Ecto neural progenitor cell (in vitro differentiated cells): ENCODE measurements at places on chromosomes 4 and X.

DNA sequence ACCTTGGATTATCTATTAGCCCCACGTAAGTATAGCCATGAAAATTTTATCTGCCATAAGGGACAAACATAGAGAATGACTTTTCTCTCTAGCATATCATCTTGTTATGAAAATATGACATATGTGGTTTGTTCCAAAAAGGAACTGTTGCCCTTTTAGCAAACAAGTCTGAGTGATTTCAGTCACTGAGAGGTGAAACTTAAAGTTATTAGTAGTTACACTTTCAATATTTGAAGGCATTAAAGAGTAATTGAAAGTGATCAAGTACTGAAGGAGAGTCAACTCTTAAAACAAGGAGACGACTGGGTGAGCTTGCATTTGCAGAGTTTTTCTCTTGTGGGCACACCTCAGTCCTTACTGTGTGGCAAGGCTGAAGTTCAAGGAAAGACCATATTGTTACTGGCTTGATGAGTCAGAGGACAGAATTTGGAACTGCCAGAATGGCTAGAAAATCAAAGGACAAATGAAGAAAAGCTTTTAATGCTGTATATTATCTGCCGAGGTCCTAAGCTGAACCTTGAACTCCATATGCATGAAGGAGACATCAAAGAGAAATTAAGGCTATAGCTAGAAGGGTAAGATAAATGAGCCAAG, 205.1 kb upstream of the EMCN start:
- DNase-seq = no peak

DNA sequence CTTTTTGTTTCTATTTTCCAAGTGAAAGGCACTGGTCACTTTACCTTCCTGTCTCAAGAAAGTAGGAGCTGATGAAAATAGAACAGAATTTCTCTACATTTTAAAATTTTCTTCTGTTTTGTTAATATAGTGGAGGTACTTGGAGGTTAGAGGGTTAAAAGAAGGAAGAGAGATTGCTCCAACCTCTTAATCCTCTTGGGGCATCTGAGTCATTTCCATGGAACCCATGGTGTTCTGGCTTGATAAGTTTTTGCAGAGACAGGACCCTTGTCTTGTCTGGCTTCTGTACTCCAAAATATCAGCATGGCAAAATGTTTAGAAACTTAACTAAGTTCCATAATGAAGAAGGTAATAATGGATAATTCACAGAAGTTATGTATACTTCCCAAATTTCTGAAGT, 727.2 kb downstream of the C4orf33 start:
- no peak for DNase-seq

DNA sequence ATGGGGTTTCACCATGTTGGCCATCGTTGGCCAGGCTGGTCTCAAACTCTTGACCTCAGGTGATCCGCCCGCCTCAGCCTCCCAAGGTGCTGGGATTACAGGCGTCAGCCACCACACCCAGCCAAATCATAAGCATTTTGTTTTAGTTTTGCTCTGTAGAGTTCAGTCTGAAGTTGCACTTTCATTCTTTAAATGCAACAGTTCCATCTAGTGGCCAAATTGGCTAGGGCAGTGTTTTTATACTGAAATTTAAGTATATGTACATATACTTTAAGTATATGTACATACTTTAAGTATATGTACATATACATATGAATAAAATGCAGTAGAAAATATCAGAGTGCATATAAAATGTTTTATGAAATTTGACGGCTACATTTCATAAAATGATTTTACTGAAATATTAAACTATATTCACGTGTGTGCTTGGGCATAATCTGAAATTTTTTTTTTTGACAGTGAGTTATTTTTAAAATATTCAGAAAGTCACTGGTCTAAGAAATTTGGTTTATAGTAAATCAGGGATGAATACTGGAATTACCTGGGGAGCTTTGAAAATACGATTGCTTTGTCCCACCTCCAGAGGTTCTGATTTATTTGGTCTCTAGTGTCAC, 145.5 kb downstream of the NWD2 start:
- no peak for DNase-seq

DNA sequence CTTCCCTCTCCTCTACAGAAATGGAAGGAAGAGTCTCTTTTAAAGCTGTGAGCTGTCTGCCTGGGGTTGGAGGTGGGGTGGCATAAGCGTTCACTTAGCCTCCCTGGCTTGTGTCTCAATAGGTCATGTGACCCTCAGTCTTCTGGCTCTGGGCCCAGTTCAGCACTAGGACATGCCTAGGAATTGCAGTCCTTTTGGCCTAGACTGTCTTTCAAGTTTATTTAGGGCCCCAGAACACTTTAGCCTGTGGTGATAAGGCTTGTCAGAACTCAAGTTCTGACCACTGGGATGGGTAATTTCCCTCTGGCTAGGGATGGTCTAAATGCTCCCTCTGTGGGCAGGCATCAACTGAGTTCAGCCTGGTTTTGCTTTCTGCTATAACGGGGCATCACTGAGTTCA, 34.3 kb upstream of the ARMCX4 start:
- no peak for DNase-seq

- no peak for DNase-seq
Measured at GRCh38 chr4:153916273-153916755, 127.4 kb upstream of the SFRP2 start.

- DNase-seq = no peak
Measured at GRCh38 chrX:47608130-47608810, 11.4 kb downstream of the SYN1 start.

DNA sequence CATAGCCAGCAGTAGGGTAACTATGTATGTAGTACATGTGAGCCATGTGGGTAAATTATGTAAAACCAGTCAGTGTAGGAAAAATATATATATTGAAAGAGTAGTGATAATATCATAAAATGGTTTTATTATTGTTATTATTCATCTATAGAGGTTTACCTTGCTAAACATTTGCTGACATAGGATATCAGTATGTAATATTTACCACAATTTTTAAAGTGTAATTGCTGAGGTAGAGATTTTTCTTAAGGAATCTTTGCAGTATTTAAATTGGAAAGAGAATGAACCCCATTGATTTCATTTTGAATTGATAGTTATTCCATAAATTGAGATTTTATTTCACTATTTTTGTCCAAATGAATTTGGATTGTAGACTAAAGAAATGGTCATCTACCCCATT, 27.1 kb downstream of the SLAIN2 start:
- DNase-seq = no peak

- DNase-seq = no peak
Measured at GRCh38 chr4:86160426-86160825, 199.4 kb downstream of the MAPK10 start.

- no peak for DNase-seq
Measured at GRCh38 chr4:133598779-133599178, 449.7 kb downstream of the PCDH10 start.

DNA sequence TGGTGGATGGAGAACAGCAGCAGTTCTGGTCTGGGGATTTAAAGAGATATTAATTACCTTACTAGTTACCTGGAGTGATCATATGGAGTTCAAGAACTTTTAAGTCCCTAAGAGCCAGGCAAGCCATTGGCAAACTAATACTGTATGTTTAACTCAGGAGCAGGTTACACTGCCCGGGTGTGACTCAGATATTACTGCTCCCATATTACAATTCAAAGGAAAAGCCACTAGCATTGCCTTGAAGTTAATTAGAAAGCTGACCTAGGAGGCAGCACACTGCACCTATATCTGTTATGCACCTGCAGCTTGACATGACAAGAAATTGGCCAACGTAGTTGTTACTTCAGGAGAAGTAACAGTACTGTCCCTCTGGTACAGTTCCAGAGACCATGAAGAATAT, 47.2 kb downstream of the GRK4 start:
- DNase-seq = no peak

DNA sequence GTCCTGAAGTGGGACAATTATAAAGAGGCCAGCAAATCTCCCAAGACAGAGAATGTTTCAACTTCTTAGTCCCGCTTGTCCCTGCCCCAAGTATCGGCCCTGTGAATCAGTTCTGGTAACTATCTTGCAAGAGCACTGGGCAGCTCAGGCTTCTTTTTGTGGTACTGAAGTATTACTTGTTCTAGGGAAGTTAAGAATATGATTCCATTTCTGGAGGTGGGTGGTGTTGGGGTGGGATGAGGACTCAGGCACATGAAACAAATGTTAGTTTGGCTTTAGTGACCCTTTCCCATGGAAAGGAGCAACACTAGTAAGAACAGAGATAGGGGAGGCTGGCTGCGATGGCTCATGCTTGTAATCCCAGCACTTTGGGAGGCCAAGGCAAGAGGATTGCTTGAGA, 28.9 kb downstream of the HOPX start:
- DNase-seq = no peak

- DNase-seq = peak; percentile 78
Measured at GRCh38 chrX:103585411-103586313, at the start of gene TCEAL4. Gene TCEAL4, plus strand, starts transcription at chrX:103585515. Its CDS starts 1,161 bp downstream, at chrX:103586676.

DNA sequence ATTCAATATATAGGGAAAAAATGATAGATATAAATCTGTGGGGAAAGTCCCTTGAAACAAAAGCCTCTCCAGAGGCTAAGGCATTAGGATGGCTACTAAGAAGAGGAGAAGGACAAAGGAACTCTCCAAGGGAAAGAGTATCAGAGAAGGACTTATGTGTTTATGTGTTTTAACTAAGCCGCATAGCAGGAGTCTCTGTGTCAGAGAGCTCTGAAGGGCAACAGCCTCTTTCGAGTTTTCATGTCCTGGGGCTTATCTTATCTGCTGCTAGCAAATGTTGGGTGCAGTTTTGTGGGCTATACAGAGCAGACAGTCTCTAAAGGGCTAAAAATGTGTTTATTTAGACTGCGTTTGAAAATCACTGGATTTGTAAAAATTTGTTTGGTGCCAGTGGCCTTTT, 1145.6 kb upstream of the DIAPH2 start:
- DNase-seq = no peak

GRCh38 chr4:114108869-114109268, 129.4 kb upstream of the ARSJ start:
- no peak for DNase-seq

GRCh38 chrX:74408304-74408703, 13.0 kb upstream of the SLC16A2 start:
- DNase-seq = no peak

DNA sequence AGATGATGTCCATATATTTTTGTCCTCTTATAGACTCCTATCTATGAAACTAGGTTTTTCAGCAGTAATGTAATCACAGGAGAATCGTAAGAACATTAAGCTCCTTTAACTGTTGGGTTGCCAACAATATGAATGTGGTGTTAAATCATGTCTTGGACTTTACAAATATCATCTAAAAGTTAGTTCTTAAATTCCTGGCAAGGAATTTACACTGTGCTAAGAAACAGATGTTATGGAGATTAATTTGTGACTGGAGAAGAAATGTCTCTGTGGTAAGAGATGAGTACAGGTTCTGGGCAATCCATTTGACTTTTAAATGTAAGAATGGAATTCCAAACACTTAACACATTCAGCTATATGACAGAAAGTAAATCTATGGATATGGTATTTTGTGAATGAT, 34.6 kb downstream of the CNKSR2 start:
- no peak for DNase-seq
